ENCODE measurements at places on chromosomes 1 and 21.

DNA sequence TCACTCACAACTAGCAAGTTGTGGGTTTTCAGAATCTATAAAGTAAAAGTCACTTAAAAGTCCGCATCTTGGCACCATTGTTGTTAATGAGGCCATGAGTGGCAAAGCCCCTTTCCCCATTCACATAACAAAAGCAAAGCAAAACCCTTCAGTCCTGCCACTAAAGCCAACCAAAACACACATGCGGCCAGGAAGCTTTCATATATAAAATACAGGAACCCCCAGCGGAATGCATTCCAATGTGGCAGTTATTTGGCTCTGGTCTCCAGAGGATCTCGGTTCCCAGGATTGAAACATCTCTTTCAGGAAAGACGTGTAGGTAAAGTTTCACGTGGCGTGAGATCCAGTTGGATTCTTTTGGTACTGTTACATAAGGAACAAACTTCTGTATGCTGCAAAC is 2.5 kb upstream of the LBR start:
- no peak for DNase-seq

- DNase-seq = no peak
These were observed 11.6 kb downstream of the SDCCAG8 start for GRCh38 chr1:243267471-243267880.

DNA sequence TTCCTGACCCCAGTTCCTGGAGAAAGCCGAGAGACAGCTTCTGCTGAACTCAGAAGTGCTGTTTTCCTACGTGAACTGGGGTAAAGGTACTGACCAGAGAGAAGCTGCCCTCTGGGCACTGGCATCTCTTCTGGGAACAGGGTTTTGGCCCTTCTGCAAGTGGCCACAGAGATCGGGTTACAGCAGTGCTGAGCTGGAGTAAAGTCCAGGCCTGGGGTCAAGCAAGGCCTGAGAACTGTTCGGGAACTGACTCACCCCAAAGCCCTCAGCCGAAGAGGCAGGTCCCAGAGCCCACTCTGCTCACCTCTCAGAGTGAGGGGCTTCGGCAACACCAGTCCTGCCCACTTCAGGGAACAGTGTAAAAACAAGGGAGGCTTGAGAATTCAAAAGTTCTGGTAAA is 177.2 kb upstream of the RUNX1 start:
- DNase-seq = no peak

DNA sequence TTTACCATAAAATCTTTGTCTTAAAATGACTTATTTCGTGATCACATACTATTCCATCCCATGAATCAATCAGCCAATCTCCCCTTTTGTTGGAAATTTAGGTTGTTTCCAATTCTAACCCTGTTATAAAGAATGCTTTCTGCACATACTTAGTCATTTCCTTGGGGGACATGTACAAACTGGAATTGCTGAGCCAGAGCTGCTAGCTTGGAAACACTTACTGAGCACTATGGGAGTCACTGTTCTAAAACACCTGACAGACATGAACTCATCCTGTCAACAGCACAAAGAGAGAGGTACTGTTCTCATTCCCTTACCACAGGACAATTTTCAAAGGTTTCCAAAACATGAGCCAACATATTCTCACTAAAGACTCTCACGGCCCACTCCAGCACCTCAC is 32.1 kb downstream of the AK2 start:
- no peak for DNase-seq

DNA sequence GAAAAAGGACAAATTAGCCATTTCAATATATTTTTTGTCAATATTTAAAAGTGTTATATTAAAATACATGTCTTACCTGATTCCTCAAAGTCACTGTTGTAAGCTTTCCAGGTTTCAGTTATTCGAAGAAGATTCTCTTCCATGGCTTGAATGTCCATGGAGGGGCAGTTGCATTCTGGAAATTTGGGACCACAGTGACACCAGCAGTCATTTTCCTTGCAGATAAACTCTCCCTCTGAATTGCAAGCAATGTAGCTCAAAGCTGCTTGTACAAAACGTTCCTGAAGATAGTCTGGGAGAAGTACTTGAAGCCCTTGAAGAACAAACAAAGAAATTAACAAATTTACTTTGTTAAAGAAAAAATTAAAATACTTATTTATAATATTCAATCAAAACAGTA is 251.7 kb downstream of the BRINP3 start:
- DNase-seq = no peak

All from kidney glomerular epithelial cell (primary cell).